Fibroblast of pulmonary artery (primary cell): ENCODE measurements at places on chromosomes 4 and X.
A peak's percentile ranks its signal among the peaks of the same experiment; 100 is the strongest.

- DNase-seq: peak; percentile 85
Measured at GRCh38 chr4:56215901-56216300, 171.4 kb downstream of the AASDH start.

GRCh38 chrX:154458116-154458953 is at the start of gene PLXNA3:
Gene PLXNA3 (plus strand): TSS chrX:154458281. CDS start chrX:154460184, 1,903 bp downstream.
- DNase-seq: no peak

- DNase-seq: no peak
Measured at GRCh38 chrX:51643377-51643776, 24.7 kb upstream of the CENPVL3 start.

DNA sequence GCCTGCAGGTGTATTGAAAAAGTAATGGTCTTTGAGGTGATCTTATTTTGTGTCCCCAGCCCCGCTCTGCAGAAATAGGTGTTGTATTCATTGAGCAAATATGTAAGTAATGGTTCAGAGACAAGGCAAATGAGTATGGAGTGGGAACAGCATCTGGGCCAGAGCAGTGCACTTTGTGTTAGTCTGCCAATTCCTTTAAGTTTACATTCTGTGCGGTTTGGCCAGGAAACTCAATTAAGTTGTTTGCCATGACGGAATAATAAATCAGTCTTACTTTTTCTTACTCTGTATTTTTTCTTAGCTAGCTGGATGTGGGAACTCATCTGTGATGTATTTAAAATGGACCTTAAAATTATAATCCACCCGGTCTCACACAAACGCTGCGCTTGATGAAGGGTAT is 12.6 kb downstream of the DCLK2 start:
- no peak for DNase-seq

DNA sequence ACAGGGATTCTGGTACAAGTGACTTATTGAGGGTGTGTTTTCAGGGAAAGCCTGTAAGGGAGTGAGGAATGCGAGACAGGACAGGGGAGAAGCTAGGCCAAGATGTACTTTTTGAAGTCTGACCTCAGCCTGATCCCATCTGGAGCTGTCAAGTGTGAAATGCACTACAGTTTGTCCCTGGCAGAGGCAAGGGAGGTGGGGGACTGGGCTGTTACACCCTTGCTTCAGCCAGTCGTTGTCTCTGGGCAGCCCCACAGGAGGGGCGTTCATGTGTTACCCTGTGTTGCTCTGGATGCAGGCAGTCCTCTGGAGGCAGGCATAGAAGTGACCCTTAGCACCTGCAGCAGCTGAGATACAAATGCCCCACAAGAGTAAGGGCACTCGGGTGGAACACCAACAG is 25.8 kb downstream of the PPEF1 start:
- DNase-seq: no peak

- no peak for DNase-seq
Measured at GRCh38 chr4:76687746-76688448, 210.0 kb downstream of the SOWAHB start.

- no peak for DNase-seq
Measured at GRCh38 chr4:64157397-64157796, 251.9 kb downstream of the TECRL start.

DNA sequence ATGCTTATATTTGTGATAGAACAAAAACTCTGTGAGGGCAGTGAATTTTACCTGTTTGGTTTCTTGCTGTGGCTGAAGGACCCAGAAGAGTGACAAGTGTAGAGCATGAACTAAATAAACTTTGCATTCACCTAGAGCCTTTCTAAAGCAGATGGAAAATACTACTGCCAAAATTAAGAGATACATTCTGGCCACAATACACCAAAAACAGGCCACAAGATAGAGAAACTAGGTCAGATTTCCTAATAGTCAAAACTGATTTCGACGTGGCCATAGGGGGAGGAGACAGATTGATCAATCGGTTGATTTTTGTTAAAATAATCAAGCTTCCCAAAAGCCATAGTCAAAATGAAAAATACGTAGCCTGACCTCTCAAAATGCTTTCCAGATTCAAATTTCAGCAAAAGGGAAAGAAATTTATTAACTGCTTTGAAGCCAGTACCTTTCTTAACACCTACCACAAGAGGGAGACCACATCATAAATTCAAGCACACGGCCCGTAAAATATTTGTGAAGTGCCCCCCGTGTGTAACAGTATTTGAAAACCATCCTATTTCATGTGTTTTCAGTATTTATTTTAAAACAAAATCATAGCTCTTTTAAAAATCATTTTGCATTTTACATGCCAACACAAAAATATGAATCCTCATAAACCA is 132.4 kb downstream of the CORIN start:
- DNase-seq: peak; percentile 35

GRCh38 chr4:142236268-142236667 is 599.9 kb downstream of the IL15 start:
- no peak for DNase-seq

- no peak for DNase-seq
Measured at GRCh38 chr4:104475652-104476051, 19.0 kb downstream of the CXXC4 start.

GRCh38 chr4:74499986-74500781 is 55.2 kb downstream of the AREG start:
- DNase-seq: no peak

- DNase-seq: no peak
Measured at GRCh38 chrX:132694382-132694781, 205.5 kb upstream of the MBNL3 start.

- no peak for DNase-seq
Measured at GRCh38 chr4:3184725-3185124, 64.2 kb upstream of the MSANTD1 start.

DNA sequence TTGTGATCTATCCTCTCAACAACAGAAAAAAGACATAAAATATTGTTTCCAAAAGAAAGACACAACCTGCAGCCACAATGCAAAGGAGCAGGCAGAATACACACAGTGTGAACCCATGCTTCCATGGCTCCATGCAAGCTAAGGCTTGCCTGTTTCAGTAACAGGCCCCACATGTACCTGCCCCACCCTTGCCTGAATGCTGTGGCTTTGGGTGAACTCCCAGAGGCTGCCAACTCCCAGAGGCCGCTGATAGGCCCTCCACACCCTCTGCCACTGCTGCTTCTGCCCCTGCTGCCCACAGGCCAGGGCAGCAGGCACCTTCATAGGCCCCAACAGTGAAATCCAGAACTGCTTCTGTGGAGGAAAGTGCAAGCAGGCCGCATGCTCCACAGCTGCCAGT is 313.9 kb downstream of the CHIC1 start:
- DNase-seq: no peak
